ENCODE measurements at places on chromosomes 11 and 22.

GRCh38 chr11:102932678-102933077 is 22.9 kb downstream of the MMP13 start:
- DNase-seq: no peak

GRCh38 chr22:33823552-33823951 is 96.7 kb downstream of the LARGE1 start:
- no peak for DNase-seq

- peak; percentile 60 for DNase-seq
Measured at GRCh38 chr11:34358258-34358727, 483 bp upstream of the ABTB2 start.

DNA sequence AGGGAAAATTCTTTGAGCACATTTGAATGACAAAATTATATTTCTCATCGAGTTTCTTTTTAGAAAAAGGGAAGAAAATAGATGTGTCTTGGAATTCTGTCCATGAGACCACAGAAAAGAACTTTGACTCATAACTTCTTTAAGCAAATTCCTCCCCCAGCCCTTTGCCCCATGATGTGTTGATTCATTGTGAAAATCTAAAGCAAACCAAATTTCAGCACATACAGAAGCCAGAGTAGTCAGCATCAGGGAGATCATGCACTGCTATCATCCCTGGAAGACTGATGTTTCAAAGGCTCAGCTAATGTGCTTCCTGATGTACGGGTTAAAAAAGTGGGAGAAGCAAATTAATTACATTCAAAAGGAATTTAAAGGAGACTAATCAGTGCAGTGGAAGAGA is 159.7 kb downstream of the FAT3 start:
- no peak for DNase-seq

DNA sequence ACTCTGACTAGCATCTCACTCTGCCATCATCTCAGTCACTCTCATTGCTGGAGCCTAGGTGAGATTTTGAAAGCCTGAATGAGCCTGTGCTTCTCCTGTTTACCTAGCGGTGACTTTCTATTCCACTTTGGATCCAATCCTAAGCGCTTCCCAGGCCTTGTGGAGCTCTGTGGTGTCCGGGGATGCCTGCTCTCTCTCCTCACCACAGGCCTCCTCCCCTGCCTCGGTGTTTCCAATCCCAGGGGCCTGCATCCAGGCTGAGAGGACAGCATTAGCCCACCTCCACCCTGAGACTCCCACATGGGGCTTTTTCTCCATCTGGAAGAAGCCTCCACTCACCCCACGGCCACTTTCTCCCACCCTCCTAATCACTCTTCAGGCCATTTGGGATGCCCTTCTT is 380.3 kb downstream of the NTM start:
- no peak for DNase-seq

GRCh38 chr11:66479394-66480116 is 679 bp upstream of the DPP3 start:
- no peak for DNase-seq

DNA sequence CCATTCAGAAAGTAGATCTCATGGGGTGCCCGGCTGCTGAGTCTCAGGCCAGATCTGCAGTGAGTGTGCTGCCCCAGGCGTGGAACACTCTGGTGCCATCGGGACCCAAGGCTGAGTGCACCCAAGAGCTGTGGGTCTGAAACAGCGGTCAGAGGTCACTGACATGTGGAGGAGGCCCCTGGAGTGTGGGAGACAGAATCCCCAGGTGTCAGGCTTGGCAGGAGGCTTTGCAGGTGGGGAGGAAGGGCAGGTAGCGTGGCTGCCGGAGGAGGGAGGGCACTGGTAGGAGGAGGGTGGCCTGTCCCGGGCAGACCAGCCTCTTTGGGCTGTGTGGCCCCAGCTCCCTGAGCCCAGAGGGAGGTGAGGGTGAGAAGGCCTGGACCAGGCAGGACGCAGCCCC is 31.7 kb upstream of the KRTAP5-6 start:
- no peak for DNase-seq

DNA sequence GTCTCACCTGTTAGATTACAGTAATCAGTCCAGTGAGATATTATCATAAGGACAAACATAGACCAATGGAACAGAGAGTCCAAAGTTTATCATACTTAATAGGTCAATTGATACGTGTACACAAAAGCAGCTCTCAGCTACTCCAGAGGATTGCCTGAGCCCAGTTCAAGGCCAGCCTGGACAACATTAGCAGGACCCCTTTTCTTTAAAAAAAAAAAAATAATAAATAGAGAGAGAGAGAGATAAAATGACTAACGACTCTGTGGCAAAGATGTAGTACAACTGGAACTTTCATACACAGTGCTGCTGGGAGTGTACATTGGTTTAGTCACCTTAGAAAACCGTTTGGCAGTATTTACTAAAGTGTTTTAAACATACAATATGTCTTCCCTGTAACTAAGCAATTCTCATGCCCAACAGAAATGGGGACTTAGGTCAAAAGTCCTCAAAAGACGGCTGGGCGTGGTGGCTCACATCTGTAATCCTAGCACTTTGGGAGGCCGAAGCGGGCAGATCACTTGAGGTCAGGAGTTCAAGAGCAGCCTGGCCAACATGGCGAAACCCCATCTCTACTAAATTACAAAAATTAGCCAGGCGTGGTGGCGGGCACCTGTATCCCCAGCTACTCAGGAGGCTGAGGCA is 10.6 kb downstream of the SNX32 start:
- no peak for DNase-seq

GRCh38 chr11:131689049-131689925 is 318.9 kb downstream of the NTM start:
- DNase-seq: no peak

GRCh38 chr11:35454362-35454761 is 35.0 kb upstream of the SLC1A2 start:
- DNase-seq: no peak

GRCh38 chr22:38860283-38861169 is 11.5 kb downstream of the CBX6 start:
- DNase-seq: no peak

DNA sequence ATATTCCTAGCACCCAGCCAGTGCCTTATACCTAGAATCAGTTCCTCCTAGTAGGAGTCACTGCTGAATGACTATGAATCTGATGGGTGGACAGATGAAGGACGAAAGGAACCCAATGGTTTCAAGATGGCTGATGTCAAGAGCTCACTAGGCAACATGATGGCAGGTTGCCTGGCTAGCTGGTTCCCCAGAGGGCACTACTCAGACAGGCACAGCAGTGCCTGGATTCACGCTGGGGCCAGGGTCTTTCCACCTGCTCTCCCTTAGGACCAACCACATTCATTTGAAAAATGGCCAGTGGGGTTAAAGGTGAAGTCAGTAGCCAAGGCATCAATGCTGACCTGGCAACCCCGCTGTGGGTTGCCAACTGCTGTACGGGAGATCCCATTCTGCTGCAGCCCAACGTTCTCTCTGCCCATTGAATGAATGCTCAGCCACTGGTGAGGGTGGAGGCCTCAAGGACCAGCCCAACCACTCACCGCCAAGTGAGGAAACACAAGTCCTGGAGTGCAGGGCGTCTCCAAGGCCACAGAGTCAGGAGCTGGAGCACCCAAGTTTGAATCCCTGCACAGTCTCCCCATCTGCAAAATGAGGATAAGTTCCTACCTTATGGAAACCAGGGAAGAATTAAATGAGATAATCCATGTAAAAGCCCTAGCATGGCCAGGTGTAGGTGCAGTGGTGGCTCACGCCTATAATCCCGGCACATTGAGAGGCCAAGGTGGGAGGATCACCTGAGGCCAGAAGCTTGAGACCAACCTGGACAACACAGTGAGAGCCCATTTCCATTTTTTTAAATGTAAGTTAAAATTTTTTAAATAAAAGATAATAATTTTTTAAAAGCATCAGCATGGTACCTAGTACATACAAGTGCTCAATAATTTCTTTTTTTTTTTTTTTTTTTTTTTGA is 12.4 kb downstream of the MYH9 start:
- no peak for DNase-seq

DNA sequence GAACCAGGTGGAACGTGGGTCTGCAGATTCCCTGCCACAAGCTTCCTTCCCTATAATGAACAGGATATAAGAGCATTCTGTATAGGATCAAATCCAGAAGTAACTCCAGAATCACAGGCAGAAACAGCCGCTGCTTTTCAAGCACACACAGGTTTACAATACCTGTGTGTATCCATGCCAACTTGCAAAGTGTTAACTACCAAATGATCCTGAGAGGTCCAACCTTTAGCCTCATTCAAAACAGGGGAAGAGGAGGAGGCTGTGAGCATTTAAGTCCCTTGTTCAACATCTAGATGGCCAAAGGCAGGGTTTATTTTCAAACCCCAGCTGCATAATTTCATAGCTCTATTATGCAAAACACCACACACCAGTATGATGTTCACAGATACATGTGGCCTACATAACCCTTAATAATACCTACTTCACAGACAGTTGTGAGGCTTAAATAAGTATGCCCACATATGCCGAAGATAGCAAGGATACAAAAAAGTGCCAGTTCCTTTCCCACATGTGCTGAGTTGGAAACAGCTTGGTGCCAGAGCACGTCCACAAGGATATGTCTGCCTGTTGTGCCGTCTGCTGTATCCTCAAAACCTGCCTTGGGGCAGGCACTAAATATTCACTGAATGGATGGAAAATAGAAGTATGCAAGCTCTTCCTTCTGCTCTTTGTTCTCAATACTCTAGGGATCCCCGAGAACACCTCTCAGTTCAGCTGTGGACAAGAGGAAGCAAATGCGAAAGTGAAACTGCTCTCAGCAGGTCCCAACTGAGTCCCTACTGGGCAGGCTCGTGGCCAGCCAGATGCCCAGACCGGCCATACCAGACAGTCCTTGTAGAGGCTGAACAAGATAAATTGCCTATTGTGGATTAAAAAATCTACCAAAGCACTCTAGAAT is 66.8 kb downstream of the LARGE1 start:
- peak; percentile 31 for DNase-seq

- DNase-seq: no peak
Measured at GRCh38 chr11:81673001-81673400, 1060.7 kb downstream of the FAM181B start.

GRCh38 chr22:47047321-47048122 is 285.1 kb downstream of the TBC1D22A start:
- no peak for DNase-seq

GRCh38 chr11:97525273-97525672 is 1135.5 kb downstream of the JRKL start:
- no peak for DNase-seq

DNA sequence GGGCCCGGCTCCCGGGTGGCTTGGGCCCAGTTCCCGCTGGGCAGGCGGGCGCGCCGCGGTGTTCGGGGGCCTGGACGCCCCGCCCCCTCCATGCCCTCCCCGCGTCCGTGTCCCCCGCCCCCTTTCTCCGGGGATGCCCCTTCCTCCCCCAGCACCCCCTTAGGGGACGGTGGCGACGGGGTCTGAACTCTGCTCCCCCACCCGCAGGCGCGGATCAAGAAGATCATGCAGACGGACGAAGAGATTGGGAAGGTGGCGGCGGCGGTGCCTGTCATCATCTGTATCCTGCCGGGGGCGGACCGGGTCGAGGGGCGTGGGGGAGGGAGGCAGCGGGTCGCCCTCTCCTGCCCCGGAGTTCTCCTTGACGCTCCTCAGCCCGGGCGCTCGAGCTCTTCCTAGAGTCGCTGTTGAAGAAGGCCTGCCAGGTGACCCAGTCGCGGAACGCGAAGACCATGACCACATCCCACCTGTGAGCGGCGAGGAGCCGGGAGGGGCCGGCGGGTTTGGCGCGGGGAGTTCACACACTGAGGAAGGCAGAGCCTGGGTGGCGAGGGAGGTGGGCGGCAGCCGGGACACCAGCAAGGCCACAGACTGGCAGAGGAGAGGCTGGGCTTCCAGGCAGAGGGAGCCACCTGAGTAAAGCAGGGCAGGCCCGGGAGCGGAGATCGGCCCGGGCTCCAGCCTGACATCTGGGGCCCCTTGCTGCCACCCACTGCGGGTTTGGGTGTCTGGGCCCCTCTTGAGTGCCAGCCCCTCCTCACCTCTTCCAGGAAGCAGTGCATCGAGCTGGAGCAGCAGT is 546 bp downstream of the DRAP1 start:
- DNase-seq: peak; percentile 49

DNA sequence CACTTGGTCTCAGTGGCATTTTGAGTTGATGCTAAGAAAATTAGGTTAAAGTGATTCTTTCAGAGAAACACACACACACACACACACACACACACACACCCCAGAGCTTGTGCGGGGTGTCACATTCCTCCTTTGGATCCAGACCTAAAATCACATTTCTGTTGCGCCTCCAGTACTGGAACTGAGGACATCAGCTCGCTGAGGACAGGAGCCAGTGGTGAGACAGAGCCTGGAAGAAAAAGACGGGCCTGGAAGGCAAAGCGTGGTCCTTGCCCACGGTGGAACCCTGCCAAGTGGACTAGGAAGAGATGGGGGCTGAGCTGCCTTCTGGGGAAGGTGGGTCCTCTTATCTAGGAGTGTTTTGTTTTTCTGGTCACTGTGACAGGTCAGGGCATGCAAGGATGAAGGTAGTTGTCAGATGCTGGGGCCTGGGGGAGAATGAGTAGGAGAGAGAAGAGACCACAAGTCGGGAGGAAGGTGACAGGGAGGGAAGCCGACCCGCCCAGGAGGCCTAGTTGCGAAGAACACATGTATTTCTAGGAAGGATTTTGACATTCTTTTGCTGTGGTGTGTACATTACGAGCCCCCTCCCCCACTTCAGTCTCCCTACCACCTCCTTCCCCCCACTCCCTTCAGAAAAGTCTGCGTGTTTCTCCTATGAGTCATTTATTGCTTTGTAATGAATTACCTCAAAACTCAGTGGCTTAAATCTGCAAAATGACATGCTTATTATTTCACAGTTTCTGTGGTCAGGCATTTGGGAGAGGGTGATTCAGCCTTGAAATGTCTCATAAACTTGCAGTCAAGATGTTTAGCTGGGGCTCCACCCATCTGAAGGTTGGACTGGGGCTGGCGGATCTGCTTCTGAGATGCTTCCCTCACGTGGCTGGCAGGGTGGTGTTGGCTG is 4.8 kb upstream of the ELFN2 start:
- no peak for DNase-seq

GRCh38 chr11:8318536-8318935 is 54.9 kb upstream of the LMO1 start:
- no peak for DNase-seq

DNA sequence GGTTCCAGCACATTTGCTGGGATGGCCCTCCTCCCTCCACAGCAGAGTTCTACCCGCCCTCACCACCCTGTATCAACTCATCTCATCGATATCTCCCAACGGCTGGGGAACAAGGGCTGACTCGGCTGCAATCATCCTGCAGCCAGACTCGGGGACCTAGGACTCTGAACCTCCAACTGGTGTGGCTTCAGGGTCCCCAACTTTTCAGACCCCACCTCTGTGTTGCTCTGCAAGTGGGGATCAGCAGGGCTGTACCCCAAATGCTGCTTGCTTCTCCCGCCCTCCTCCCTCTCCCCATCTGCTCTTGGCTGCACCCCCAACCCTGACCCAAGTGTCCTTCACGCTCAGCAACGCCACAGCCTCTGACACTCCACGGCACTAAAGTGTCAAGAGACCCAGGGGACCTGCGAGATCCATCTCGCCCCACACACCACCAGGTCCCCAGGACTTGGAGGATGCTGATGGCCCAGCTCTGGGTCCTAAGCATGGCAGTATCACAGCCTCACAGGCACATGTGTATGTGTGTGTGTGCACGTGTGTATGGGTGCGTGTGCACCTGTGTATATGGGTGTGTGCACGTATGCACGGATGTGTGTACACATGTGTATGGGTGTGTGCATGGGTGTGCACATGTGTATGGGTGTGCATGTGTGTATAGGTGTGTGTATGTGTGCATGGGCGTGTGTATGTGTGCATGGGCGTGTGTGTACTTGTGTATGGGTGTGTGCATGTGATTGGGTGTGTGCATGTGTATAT is 26.4 kb downstream of the KCNQ1 start:
- no peak for DNase-seq

GRCh38 chr11:811446-812245 is 1.9 kb downstream of the RPLP2 start:
- peak; percentile 41 for DNase-seq
